ENCODE measurements at places on chromosomes 6 and 20. TPM values are rescaled to one million over a fixed set of nuclear protein-coding genes. Genes with fewer than 3 reads are reported as not detected.

DNA sequence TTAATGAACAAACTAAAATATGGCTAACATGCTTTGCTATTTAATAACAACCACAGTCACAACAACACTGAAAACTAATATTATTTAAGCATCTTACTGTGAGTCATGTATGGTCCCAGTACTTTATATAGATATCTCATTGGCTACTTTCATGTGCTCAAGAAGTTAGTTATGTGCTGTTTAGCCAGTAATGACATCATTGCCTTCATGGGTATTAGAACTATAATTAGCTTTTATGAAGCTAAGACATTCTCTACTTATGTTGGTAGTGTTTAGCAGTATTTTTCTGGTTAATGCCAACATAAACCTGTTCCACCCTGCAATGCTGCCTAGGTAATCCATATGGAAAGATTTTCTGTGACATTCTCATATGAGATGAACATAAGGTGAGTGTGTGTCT, 56.1 kb downstream of the ADGRG6 start:
- no peak overlapping the region for H3K27ac ChIP-seq
- H3K4me1 ChIP-seq: no peaks in the 10 kb centered on the region
- no peaks in the 10 kb centered on the region for H3K36me3 ChIP-seq
- no peak overlapping the region for H3K4me3 ChIP-seq
- no peak for DNase-seq
- H3K27me3 ChIP-seq: no peaks in the 10 kb centered on the region

DNA sequence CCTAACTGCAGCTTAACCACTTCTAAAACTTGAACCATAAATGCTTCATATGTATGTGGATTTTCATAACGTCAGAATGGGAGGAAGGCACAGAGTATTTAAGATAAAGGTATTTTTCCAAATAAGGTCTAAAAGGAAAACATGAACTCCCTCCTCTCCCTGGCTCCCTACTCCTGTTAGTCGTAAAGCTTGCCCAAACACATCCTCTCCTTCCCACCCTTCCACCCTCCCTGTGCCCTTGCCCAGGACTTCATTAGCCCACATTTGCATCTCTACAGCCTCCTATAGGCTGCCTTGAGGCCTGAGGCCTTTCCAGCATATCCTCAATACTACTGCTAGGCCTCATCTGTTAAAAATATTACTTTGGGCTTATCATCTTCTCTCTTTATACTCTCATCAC, 17.1 kb upstream of the SMIM13 start:
- no peak overlapping the region for H3K27ac ChIP-seq
- no peaks in the 10 kb centered on the region for H3K4me1 ChIP-seq
- no peaks in the 10 kb centered on the region for H3K27me3 ChIP-seq
- no peaks in the 10 kb centered on the region for H3K36me3 ChIP-seq
- H3K4me3 ChIP-seq: no peak overlapping the region

DNA sequence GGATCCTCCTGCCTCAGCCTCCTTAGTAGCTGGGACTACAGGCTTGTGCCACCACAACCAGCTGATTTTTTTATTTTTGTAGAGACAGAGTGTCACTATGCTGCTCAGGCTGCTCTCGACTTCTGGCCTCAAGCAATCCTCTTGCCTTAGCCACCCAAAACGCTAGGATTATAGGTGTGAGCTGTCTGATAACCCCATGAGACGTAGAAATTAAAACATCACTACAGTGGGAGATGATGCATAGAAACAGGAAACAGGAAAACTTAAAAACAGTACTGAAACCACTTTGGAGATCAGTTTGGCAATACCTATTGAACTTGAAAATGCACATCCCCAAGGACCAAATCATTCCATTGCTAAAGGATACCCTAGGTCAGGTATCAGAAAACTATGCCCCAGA, 10.8 kb downstream of the SENP6 start:
- peak overlapping the region; percentile 2 for H3K27ac ChIP-seq
- H3K36me3 ChIP-seq: no peaks in the 10 kb centered on the region
- no peaks in the 10 kb centered on the region for H3K27me3 ChIP-seq
- no peak for DNase-seq

DNA sequence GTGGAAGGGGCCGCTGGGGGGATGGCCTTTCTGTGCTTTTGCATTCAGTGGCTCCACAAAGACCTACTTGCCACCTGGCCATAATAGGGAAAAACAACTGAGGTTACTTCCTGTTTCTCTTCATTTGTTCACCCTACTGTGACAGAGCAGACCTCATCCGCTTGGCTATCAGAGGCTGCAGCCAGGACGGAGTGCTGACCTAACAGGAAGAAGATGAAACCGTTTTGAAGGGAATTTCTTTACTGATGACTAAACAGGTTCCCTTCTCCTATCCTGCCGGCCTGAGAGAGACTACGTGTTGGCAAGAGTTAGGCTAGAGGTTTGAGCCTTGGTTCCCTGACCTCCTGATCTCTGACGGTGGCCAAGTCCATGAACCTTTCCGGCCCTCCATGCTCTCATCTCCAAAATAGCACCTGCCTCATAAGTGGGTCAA, 21.3 kb downstream of the PRR18 start:
- H3K27ac ChIP-seq: no peak overlapping the region
- H3K4me3 ChIP-seq: no peak overlapping the region
- H3K4me1 ChIP-seq: no peaks in the 10 kb centered on the region

GRCh38 chr20:33549229-33549999, 59.5 kb downstream of the CBFA2T2 start:
- no peak overlapping the region for H3K4me3 ChIP-seq
- no peaks in the 10 kb centered on the region for H3K36me3 ChIP-seq
- no peak for DNase-seq
- H3K4me1 ChIP-seq: no peaks in the 10 kb centered on the region
- no peak overlapping the region for H3K27ac ChIP-seq

- no peak overlapping the region for H3K4me3 ChIP-seq
- H3K27ac ChIP-seq: no peak overlapping the region
- no peaks in the 10 kb centered on the region for H3K36me3 ChIP-seq
- DNase-seq: no peak
Measured at GRCh38 chr6:156698239-156699016, 78.8 kb upstream of the ARID1B start.

GRCh38 chr6:33428224-33428965, 8.5 kb downstream of the SYNGAP1 start:
- no peaks in the 10 kb centered on the region for H3K27me3 ChIP-seq
- peak overlapping the region; percentile 67 for H3K27ac ChIP-seq
- no peaks in the 10 kb centered on the region for H3K36me3 ChIP-seq
- DNase-seq: no peak
- peak overlapping the region; percentile 66 for H3K4me3 ChIP-seq
- no peaks in the 10 kb centered on the region for H3K4me1 ChIP-seq

DNA sequence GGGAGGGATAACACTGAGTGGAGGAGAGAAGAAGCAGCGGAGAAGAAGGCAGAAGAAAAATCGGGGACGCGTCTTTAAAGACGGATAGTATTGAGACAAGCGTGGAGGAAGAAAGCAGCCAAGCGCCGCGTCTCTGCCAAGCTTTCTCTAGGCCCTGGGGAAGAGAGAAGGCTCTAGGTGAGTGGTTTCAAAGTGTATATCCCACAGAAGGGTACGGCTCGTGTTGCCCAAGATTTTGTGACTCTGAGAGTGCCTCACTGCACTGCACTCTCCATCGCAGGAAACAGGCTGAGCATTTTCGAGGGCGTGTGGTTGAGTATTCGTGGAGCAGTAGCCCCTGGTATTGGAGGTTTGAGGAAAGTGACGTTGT, 185.4 kb downstream of the TRIM27 start:
- H3K4me1 ChIP-seq: no peaks in the 10 kb centered on the region
- no peak overlapping the region for H3K27ac ChIP-seq
- H3K36me3 ChIP-seq: no peaks in the 10 kb centered on the region
- H3K27me3 ChIP-seq: peaks cover 13% of the 10 kb centered on the region

GRCh38 chr20:51871943-51872342, 69.6 kb upstream of the SALL4 start:
- no peak overlapping the region for H3K27ac ChIP-seq
- H3K4me3 ChIP-seq: no peak overlapping the region
- DNase-seq: no peak
- H3K4me1 ChIP-seq: no peaks in the 10 kb centered on the region
- no peaks in the 10 kb centered on the region for H3K27me3 ChIP-seq
- no peaks in the 10 kb centered on the region for H3K36me3 ChIP-seq

DNA sequence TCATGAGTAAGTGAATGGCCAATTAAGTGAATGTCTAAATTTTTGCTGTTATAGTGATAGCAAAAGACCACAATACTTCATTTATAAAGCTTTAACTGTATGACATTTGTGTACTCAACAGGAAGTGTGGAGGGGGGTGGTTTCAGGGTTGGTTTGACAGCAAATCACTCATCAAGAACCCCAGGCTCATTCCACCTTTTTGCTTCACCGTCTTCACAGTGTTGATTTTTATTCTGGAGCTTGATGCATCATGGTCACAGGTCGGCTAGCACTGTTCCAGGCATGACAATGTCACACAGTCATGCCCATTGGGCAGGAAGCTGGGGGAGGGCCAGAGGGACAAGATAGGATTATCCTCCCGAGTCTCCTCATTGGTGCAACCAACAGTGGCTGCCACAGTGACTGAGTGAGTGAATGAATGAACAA, 75.0 kb downstream of the MDGA1 start:
- H3K27me3 ChIP-seq: no peaks in the 10 kb centered on the region
- H3K4me3 ChIP-seq: no peak overlapping the region

DNA sequence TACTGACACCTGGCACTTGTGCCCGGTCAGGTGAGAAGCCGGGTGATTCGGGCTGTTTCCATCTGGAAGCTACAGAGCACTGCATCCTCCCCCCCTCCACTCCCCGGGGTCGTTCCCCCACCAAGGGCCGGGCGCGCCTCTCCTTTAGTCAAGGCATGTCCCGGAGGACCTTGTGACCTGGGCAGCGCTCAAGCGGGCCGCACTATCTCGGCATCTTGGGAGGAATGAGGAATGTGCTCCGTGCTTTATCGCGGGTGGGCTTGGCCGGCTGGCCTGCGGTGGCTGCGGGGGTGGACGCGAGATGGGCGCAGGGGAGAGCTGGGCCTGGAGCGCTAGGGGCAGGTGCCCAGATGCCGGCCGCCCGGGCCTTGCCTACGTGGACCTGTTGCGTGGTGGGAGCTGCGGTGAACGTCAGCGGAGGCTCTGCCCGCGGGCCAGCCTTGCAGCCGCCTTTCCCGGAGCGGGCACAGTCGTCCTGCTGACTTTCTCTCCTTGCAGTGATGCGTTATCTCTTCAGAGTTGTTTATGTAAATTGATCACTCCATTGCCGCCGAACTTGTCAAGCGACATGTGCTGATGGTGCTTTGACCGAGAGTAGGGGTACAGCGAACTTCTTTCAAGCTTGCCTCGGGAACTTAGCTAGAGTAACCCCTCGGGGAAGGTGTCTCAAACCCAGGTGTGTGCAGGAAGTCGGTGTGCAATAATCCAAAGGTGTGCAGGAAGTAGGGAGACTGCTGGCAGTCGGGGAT, 1.1 kb downstream of the LRRC1 start:
- H3K4me1 ChIP-seq: peaks cover 22% of the 10 kb centered on the region
- peak overlapping the region; percentile 87 for H3K4me3 ChIP-seq
- peak overlapping the region; percentile 85 for H3K27ac ChIP-seq
- no peak for DNase-seq
- no peaks in the 10 kb centered on the region for H3K36me3 ChIP-seq
- no peaks in the 10 kb centered on the region for H3K27me3 ChIP-seq

DNA sequence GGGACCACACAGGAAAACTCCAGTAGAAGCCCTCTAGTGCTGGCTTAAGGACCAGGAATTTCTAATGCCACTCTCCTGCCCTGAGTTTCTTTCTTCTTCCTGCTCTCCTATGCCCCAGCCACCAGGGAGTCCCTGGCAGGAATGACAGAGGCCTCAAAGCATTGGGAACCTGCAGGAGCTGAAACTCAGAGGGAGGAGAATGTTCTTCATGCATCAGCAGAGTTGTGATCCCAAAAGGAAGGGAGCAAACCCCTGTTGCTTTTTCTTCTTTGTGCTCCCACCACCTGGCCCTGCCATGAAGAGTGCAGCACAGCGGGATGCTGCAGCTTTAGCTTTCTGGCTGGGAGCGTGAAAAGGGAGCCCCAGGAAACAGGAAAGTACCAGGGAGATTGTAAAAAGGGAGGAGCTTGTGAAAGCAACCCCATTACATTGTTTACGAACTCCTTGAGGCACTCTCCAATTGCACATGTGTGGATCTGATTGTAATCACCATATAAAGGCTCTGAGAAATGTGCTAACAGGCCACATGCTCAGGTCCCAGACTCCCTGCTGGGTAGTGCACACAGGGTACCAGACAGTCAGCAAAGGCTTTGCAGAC, 34.7 kb upstream of the FKBP1A start:
- DNase-seq: no peak
- H3K4me3 ChIP-seq: no peak overlapping the region
- H3K4me1 ChIP-seq: no peaks in the 10 kb centered on the region
- H3K27ac ChIP-seq: no peak overlapping the region
- H3K36me3 ChIP-seq: no peaks in the 10 kb centered on the region

DNA sequence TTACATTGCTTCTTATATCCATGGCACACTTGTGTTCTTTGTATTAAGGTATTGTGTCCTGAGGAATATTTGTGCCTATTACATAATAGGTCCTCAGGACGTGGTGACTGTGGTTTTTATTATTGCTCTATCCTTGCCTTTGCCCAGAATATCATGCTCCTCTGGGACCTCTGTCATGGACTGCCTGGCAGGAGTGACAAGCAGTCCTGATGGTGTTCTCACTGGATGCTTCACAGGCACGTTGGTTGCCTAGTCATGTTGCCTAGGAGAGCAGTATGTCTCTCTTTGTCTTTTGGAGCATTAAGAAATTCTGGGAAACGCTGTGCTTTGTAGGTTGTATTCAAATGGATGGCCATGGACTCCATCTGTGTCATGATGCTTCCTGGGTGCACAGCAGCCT, 24.7 kb upstream of the MROH8 start:
- H3K4me3 ChIP-seq: no peak overlapping the region
- H3K27ac ChIP-seq: no peak overlapping the region
- DNase-seq: no peak
- H3K27me3 ChIP-seq: no peaks in the 10 kb centered on the region
- H3K36me3 ChIP-seq: peaks cover 66% of the 10 kb centered on the region

GRCh38 chr6:52285177-52286068, 881 bp upstream of the MCM3 start:
- peaks cover 25% of the 10 kb centered on the region for H3K36me3 ChIP-seq
- peak overlapping the region; percentile 87 for H3K4me3 ChIP-seq
- H3K27ac ChIP-seq: no peak overlapping the region
- H3K4me1 ChIP-seq: no peaks in the 10 kb centered on the region
- no peaks in the 10 kb centered on the region for H3K27me3 ChIP-seq
- no peak for DNase-seq

DNA sequence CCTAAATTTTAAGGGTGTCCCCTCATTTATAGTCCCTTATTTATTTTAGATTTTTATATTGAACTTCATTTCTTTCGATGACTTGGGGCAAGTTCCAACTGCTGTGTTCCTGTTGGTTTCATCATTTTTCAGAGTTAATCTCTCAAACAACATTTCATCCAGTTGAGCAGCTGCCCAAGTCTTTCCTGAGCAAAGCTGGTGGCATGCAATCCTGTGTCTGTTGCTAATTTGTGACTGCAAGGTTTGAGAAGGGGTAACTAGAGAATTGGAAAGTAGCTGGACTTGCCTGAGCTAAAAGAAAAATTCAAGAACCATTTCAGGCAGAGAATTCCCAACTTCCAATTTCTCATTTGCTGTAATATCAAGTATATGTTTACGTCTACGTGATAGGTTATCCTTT, 881.5 kb upstream of the SLC35B3 start:
- no peak for DNase-seq
- H3K36me3 ChIP-seq: no peaks in the 10 kb centered on the region
- no peak overlapping the region for H3K27ac ChIP-seq
- H3K4me1 ChIP-seq: no peaks in the 10 kb centered on the region
- no peak overlapping the region for H3K4me3 ChIP-seq
- H3K27me3 ChIP-seq: no peaks in the 10 kb centered on the region

The CGAS gene
- 1.7 TPM for total RNA-seq

The MAPK14 gene
- 39.1 TPM for total RNA-seq

The FLRT3 gene
- 2.3 TPM for total RNA-seq

The SIRPG gene
- not detected for total RNA-seq

The GTSF1L gene
- not detected for total RNA-seq

The DEFB132 gene
- total RNA-seq: not detected

The MATN4 gene
- total RNA-seq: not detected

The C20orf141 gene
- total RNA-seq: not detected

The ARMH2 gene
- total RNA-seq: not detected

The CEP85L gene
- 4.5 TPM for total RNA-seq

The IL17A gene
- total RNA-seq: not detected
